ENCODE measurements at places on chromosomes 2 and 18. TPM values are rescaled to one million over a fixed set of nuclear protein-coding genes. Genes with fewer than 3 reads are reported as not detected.
A peak's percentile ranks its signal among the peaks of the same experiment; 100 is the strongest.

GRCh38 chr2:40513201-40513600 is 61.3 kb upstream of the SLC8A1 start:
- DNase-seq = no peak

DNA sequence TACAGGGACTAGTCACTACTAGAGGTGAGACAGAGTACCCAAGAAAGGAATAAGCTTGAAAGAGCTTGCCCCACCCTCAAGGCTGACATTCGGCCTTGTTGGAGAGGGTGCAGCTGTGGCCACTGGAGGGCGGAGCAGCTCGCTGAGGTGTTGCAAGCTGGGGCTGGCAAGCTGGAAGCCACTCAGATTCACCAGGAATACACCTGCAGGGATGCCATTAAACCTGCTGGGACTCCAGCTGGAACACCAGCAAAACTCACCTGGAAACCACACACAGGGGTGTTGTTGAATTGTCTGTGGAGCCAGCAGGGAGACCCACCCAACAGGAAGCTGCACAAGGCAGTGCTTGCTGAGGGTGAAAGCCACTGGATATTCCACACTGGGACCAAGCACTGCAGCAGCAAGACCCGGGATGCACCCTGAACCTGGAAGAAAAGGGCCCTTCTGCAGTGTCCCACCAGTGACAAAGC is 26.1 kb downstream of the KCTD18 start:
- DNase-seq = peak; percentile 29

GRCh38 chr18:28584731-28585130 is 407.8 kb upstream of the CDH2 start:
- peak; percentile 76 for DNase-seq

- DNase-seq = peak; percentile 69
These were observed 59.1 kb downstream of the TNS1 start for GRCh38 chr2:217943446-217944321.

DNA sequence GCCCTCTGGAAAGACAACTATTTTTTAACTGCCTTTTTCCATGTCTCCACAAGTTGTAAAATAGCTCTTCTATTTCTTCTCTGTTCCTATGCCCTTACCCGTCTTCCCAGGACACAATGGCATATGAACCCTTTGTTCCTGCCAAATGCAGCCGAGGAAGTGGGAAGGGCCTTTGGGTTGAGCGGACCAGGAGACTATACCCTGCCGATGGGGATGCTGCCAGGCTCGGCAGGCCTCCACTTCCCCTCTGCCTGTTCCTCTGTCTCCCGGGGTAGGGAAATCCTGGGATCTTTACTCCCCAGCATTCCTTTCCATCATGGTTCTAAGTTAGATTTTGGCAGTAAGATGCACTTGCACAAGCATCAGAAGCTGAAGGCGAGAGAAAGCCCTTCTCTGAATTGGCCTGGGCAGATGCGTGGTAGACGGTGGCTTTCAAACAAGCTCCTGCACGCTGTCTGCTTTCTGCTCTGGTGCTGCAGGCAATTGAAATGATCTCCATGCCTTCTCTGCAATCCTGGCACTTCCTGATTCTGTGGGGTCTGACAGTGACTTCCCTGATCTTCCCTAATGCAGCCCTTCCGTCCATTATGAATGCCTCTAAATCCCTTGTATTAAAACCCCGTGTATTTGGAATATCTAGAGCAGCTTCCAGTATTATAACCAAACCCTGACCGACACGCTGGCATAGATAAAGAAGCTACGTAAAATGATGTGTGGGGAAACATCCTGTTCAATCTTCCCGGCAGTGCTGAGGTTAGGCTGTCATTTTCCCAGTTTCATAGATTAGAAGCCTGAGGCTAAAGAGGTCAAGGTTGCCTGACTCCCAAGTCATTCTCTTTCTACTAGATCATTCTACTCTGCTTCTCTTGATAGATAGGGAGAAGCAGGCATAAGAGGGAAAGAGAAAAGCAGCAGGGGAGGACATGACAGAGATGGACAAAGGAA is 69.8 kb downstream of the MCFD2 start:
- no peak for DNase-seq

- peak; percentile 39 for DNase-seq
These were observed 108.9 kb downstream of the TAF4B start for GRCh38 chr18:26335156-26335555.

DNA sequence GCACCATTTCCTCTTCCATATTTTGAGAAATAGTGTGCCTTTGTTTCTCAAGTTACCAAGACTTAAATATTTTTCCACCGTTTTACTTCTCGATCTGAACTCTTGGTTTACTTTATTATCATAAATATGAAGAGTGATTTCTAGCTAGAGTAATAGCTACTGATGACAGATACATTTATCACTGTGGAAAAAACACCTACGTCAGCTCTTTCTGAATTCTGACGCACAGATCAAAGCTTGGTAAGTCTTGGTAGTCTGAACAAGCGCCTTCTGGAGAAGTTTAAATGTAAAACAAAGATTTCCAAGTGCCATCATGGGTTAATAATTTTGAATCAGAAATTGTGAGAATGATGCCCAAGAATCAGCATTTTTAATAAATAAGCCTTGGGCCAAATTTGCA is 367.7 kb downstream of the DPP10 start:
- no peak for DNase-seq

- no peak for DNase-seq
These were observed 36.3 kb upstream of the TANC1 start for GRCh38 chr2:158932131-158932645.

- DNase-seq = no peak
These were observed 128.1 kb upstream of the AQP4 start for GRCh38 chr18:26993568-26993967.

The CDKL4 gene
- polyA plus RNA-seq = 0.56 TPM

DNA sequence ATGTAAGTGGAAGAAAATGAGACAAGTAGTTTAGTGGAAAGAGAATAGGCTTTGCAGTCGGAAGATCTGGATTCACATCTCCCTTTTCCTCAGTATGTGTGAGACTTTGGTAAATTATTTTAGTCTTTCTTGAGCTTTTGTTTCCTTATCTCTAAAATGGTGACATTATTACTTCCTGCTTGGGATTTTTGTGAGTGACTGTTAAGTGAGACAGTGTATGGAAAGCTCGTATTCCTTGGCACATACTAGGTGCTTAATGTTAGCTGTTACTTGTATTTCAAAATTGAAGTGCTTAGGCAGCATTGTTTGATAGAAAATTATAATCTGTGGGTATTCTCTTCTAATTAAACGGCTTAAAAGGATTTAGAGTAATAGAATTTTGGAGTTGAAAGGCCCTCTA is 2.0 kb downstream of the ZNF638 start:
- DNase-seq = no peak

The ALMS1 gene
- 44.3 TPM for polyA plus RNA-seq

The CYRIA gene
- 2.1 TPM for polyA plus RNA-seq

GRCh38 chr18:22048932-22049615 is 120.3 kb upstream of the GATA6 start:
- DNase-seq = no peak

- no peak for DNase-seq
These were observed 174.9 kb downstream of the SOX11 start for GRCh38 chr2:5867056-5867455.

DNA sequence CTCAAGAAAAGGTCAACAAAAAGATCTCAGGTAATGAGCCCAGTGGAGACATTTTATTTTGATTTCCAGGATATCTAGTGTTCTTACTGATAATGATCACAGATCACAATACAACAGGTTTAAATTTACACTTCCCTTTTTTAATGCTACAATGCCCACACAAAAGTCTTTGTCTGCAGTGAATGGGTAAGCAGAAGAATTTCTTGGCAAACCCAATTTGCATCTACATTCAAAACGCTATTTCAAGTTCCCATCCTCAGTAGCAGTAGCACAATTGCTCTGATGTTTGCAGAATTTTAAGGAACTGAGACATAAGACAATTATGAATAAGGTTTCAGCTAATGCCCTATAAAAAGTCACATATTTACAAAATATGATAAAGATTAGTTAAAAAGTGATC is 929.4 kb upstream of the PIK3C3 start:
- DNase-seq = no peak

- DNase-seq = no peak
These were observed 52.6 kb downstream of the PTPRM start for GRCh38 chr18:7619676-7620075.

DNA sequence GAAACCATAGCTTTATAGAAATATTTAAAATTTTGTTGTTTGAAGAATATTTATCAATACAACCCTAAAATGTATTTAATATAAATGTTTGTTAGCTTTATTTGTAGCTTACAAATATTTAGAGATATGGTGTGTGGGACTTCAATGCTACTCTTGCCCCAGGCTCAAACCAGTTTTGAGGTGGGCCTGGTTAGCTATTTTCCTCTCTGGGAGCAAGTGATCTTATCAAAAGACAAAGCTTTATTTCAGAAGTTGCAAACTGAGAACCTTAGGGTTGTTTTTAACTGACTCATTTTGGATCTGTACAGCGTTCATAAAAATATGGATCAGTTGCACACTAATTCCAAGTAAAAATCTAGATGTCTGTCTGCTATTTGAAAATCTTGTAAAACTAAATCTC is 563.6 kb upstream of the CDH2 start:
- DNase-seq = no peak

DNA sequence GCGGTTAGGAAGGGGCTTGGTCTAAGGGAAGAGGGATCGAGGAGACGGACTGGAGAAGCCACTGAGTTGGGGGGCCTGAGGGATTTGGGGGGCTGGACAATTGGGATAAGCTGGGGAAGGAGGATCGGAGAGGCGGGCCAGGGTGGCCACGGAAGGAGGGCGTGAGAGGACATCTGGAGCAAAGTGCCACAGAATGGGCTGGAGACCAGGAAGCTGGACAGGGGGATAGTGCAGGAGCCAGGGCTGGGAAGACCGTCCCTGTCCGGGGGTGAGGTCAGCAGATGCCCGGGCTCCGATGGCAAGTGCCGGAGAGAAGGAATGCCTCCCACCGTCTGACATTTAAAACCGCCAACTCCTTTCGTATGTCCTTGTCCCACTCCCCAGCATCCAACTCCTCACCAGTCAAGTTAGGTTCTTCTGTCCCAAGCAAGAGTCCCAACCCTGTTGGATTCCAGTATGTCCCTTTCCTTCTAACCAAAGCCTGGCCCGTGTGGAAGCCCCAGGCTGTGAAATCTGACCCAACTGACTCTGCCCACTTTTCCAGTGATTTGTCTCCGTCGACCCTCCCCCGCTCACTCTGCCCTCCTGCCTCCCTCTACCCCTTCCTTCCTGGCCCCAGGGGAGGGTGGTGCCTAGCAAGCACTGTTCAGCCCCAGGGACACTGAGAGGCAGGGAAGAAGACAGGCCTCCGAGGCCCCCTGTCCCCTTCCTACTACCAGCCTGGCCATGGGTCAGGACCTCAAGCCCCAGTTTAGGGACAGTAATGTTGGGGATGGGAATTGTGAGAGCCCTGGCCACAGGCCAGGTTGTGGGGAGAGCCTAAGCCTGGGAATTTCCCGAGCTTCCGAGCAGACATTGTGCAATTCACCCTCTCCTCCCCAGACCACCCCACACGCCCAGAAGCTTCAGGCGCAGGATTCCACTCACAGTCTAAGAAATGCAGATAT is 31.5 kb upstream of the TMBIM1 start:
- peak; percentile 80 for DNase-seq

DNA sequence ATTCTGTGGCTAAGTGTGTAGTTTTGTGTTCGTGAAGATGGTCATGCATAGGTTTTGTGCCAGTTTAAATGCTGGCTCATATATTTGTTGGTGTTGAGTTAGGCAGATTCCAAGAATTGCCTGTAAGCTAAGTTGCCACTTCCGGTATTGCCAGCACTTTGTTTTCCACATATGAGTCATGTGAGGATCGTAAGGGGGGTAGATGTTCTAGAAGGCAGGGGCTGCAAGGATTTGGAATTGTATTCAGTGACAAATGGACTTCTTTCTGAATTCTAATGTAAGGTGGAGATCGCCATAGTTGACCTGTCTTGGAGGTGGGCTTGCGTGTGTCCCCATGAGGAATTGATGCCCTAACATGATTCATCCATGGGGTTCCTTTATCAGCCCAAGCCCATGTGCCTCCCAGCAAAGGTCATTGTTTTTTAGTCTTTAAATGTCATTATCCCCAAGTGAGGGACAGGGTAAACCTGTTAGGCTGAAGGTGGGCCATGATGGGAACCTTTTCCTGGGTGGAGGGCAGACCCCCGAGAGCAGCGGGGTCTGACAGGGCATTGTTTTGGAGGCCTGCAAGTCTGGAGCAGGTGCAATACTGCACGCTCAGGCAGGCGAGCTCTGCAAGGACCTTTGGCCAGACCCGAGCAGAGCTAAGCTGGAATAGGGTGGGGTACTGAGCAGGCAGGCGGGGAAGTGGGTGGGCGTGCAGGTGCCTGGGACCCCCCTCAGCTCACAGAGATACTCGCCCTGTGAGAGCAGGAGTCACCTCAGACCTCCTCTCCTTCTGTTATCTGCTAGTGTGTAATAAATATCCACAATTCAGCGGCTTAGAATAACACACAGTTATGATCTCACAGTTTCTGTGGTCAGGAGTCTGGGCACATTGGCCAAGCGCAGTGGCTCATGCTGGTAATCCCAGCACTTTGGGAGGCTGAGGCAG is 77.4 kb downstream of the LRRFIP1 start:
- DNase-seq = no peak

The NYAP2 gene
- polyA plus RNA-seq = 0.09 TPM

DNA sequence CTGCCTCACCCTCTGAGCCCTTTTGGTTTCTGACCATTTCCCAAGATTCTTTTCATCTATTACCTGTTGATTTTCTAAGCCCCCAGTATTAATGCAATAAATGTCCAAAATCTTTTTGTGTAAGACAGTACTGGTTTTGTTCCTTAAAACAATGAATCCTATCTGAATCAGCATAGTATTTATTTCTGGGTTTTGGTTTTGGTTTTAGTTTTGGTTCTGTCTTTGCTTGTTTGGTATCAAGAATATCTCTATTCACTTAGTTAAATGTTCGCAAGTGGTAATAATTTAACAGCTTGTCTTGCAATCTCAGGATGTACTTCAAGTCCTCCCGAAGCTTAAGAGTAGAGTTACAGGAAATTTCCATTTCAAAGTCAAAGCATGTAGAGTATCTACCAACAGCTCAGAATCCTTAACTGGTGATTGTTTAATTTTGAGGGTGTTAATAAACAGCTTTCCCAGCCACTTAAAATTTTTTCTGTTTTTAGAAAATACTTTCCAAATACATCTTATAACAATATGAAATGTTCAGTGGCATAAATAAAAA is 67.7 kb upstream of the NEDD4L start:
- no peak for DNase-seq

The KLHL14 gene
- 29.1 TPM for polyA plus RNA-seq

The MRPL30 gene
- 53.1 TPM for polyA plus RNA-seq

DNA sequence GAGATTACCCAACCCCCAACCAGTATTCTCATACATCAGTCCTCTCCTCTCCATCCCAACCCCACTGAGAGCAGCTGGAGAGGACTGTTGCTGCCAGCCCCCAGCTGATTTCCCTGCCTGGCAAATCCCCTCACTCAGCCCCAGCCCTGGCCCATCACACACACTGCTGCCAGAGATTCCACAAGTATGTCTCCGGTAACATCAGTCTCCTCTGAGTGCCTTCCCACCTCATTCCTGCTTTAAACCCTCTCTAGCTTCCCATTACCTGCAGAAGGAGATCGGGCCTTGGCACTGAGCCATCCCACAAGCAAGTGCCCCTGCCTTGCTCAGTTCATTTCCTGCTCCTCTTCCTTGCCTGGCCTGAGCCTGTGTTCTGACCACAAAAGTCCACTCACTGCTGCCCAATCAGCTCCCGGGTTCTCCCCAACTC is 50.6 kb upstream of the ZFP36L2 start:
- DNase-seq = no peak

The BOK gene
- polyA plus RNA-seq = 24.7 TPM

All from renal pelvis (tissue), 12 donors.